ENCODE measurements at places on chromosomes 16 and 17. TPM values are rescaled to one million over a fixed set of nuclear protein-coding genes. Genes with fewer than 3 reads are reported as not detected.

MPP2 gene
- total RNA-seq = 2.8 TPM

C16orf86 gene
- total RNA-seq = 7.4 TPM

TEKT5 gene
- total RNA-seq = 0.50 TPM

CDH13 gene
- 4.1 TPM for total RNA-seq

SGF29 gene
- 27.7 TPM for total RNA-seq

ENDOV gene
- 24.5 TPM for total RNA-seq

HCRT gene
- total RNA-seq = not detected

CNTNAP1 gene
- 7.6 TPM for total RNA-seq

CDRT15 gene
- not detected for total RNA-seq

PDK2 gene
- total RNA-seq = 28.4 TPM

ABI3 gene
- total RNA-seq = 15.1 TPM

LASP1 gene
- total RNA-seq = 105 TPM

ZNF624 gene
- total RNA-seq = 3.4 TPM

LGALS9B gene
- total RNA-seq = not detected

CFAP52 gene
- total RNA-seq = 0.69 TPM

RHBDL3 gene
- 3.8 TPM for total RNA-seq

CSH2 gene
- total RNA-seq = not detected

CMTM1 gene
- 9.1 TPM for total RNA-seq

PTRH2 gene
- 27.4 TPM for total RNA-seq

ACAP1 gene
- total RNA-seq = 20.4 TPM

CPHXL2 gene
- not detected for total RNA-seq

MFSD6L gene
- total RNA-seq = not detected

CLEC10A gene
- total RNA-seq = 5.3 TPM

CACNB1 gene
- total RNA-seq = 1.2 TPM

NPIPB8 gene
- not detected for total RNA-seq

SHISA6 gene
- 0.22 TPM for total RNA-seq

CCDC92B gene
- not detected for total RNA-seq

CFAP119 gene
- total RNA-seq = 4.7 TPM

C16orf46 gene
- 2.4 TPM for total RNA-seq

KIF18B gene
- total RNA-seq = 1.6 TPM

ACSM2A gene
- total RNA-seq = not detected

DNAAF8 gene
- total RNA-seq = 0.30 TPM

RFFL gene
- total RNA-seq = 20.8 TPM

HOXB5 gene
- 0.44 TPM for total RNA-seq

CAVIN1 gene
- total RNA-seq = 166 TPM

CCL4 gene
- 3.6 TPM for total RNA-seq

PYY gene
- total RNA-seq = not detected

CYBA gene
- total RNA-seq = 221 TPM

MYL4 gene
- not detected for total RNA-seq

TLCD2 gene
- 8.2 TPM for total RNA-seq

MEOX1 gene
- total RNA-seq = 0.39 TPM

RNU2-1 gene
- not detected for total RNA-seq

TNFSF13 gene
- 56.3 TPM for total RNA-seq

BIRC5 gene
- 0.39 TPM for total RNA-seq

MT1M gene
- total RNA-seq = 11.2 TPM

SAMD14 gene
- total RNA-seq = 2.7 TPM

MRC2 gene
- total RNA-seq = 68.3 TPM

UMOD gene
- total RNA-seq = not detected

SRCIN1 gene
- total RNA-seq = 0.44 TPM

AIPL1 gene
- not detected for total RNA-seq

ACBD4 gene
- total RNA-seq = 18.8 TPM

All from adrenal gland (tissue), 19 donors.